Osteocyte (in vitro differentiated cells): ENCODE measurements at places on chromosomes 13 and 19.

- no peak for DNase-seq
These were observed 583.7 kb downstream of the GPC6 start for GRCh38 chr13:93810264-93810663.

- no peak for DNase-seq
These were observed 159.3 kb downstream of the PDS5B start for GRCh38 chr13:32745509-32745908.

DNA sequence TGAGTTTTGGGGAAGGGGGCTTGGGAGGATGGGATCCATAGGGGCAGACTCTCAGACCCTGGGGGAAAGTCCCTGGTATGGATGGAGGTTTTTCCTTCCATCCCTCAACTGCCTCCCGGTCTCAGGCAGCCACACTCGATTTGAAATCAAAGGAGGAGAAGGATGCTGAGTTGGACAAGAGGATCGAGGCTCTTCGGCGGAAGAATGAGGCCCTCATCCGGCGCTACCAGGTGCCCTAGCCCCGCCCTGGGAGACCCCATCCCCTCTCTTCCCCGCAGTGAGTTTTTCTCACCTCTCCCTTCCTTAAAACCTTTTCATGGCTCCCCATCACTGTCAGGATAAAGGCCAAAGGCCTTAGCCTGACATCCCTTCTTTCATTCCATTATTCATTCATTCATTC is 2.1 kb downstream of the CCDC9 start:
- no peak for DNase-seq

GRCh38 chr19:45141203-45141900 is 19.4 kb downstream of the NKPD1 start:
- DNase-seq, result no peak

- no peak for DNase-seq
These were observed 173.2 kb downstream of the KDM4B start for GRCh38 chr19:5141850-5142724.

DNA sequence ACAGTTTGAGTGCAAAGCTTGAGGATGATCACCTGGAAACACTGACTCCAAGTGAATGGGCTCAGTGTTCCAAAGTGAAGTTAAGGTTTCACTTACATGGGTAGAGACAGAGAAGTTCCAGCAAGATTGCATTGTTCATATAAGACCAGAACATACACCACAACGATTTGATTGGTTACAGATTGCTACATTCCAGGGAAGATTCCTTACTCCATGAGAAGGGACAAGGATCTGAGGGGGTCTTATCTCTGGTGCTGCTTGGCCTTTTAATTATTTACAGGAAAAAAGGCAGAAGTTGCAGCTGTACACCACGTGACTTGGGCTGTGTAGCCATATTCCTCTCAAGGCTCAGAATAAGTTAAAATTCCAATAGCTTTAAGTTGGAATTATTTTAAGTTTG is 12.3 kb downstream of the WDFY2 start:
- DNase-seq, result no peak

DNA sequence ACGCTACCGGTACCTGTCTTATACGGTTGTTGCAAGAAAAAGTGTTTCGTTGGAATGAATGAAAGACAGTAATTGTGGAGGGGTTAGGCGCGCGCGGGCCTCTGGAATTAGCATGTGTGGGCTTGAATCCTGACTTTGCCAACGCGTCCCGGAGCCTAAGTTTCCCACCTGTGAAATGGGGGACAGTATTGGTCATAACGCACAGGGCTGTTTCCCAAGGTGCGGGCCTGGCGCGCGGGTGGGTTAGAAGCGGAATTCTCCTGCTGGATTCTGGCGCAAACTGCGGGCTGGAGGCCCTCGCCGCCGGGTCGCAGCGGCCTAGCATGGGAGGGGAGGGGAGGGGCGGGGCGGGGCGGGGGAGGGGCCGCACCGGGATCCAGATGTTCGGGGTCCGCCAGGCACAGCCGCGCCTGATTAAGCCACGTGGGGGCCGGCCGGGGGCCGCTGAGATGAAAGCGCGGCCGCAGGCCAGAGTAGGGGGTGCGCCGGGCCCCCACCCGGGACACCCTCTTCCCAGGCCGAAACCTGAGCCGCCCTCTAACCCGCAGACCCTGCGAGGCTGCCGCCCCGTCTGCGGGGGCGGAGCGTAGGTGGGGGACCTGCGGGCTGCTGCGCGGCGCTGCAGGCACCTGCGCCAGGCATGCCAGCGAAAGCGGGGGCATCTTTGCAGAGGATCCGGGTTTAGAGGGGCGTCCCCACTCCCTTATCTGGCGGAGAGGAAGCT is 1.2 kb upstream of the TMEM59L start:
- no peak for DNase-seq

DNA sequence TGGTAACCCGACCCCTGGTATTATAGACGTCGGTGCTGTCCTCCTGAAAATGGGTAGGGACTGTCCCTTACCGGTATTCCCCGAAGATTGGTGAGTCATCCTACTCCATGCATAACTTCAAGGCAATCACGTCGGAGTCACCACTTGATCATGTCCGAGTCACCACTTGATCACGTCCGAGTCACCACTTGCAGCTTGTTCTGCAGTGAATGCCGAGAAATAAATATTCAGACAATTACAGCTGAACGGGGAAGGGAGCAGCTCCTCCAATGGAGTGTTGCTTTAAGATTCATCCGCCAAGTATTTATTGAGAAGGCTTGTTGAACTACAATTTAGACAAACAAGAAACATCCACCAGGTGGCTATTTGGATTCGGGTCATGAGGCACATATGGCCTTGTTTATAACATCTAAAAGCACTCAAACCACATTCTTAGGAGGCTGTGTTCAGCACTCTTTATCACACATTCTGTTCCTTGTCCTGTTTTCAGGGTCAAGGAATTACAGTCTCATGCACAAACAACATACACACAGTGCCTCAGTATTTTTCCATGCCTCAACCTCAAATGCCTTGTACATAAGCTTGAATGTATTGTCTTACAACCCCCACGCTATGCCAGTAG is 43.1 kb downstream of the ZNF726 start:
- no peak for DNase-seq

- no peak for DNase-seq
These were observed 6.0 kb downstream of the PCDH8 start for GRCh38 chr13:52842441-52842840.

- DNase-seq, result no peak
These were observed 16.1 kb upstream of the TPP2 start for GRCh38 chr13:102580552-102581169.

GRCh38 chr19:27859689-27860088 is 1353.3 kb downstream of the UQCRFS1 start:
- DNase-seq, result no peak

GRCh38 chr13:46183018-46183946 is 1.3 kb upstream of the LCP1 start:
- no peak for DNase-seq

DNA sequence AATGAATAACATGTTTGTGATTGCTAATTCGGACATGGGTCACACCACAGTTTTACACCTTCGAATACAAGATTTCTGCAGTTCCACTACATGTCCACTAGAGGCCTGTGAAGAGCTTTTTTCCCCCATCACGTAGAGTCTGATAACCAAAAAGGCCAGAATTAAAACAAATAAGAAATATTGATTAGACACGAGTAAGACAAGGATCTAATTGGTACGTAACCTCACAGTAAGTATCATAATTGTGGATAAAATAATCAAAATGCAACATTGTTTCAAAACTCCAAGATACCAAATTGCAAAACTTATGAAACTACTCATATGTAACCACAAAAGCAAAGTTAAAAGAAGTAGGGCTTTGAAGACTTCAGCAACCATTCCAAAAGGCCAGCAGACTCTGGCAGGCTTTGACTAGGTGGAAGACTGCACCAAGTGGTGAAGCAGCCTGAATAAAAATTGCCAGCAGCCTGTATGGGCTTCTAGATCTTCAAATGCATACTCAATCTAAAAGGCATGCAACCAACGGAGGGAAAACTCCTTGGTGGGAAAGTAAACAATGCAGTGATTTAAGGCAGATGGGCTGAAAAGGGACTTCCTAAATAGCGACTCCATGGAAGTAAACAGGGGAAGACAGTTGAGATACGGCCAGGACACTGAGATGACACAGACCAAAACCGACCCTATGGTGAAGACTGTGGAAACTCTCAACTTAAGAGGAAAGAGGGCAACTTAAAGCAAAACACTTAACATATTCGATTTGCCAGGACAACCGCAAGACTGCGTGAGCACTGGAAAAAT is 56.7 kb downstream of the STARD13 start:
- no peak for DNase-seq

DNA sequence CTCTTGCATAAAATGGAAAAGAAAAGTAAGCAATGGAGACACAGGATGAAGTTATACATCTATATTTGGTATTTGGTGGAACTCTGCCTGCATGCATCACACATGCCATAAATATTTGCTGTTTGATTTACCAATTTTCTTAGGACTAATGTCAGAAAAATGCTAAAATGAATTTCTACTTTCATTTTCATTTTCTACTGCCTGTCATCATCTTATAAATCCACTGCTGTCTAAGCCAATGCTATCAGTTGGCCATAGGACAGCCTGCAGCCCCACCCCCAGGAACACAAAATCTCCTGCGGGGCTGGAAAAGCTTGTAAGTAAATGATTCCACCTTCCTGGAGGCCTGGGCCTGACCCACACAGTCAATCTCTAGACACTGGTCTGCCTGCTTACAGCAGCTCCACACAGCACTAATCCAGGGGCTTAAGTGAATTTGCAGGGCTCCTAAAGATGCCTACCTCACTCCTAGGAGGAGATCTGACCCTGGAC is 122.0 kb downstream of the ENOX1 start:
- DNase-seq, result no peak
